Fibroblast of skin of scalp (primary cell): ENCODE measurements at places on chromosomes 7 and 10.

DNA sequence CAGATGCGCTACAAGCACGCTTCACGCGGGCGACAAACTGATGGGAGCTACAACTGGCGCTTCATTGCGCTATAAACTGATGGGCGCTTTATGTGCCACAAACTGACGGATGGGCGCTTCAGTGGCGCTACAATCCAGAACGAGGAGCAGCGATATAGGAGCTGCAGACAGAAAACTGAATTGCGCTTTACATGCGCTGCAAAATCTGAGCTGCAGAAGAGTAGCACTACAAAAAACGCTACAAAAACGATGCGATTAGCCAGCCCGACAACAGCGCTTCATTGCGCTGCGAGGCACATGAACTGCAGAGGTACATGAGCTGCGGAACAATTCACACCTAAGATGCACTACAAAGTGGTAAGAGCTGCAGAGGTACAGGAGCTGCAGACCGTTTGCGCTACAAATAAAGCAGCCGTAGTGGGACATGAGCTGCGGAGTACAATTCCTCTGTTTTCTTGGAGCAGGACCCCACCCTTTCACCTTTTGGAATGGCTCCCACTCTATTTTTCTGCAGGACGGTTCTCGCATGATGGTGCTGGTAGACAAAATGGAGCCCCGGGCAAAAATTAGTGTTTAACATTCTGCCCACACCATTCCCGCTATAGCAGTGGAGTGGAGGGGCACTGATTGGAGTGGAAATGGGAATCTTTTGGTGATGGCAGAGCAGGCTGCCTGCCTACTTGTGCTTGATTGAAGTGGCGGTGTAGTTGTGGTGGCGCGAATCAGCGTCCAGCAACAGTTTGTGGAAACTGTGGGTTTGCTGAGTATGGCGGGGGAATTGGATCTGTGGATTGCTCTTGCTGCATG is 1.2 kb upstream of the SGCE start:
- DNase-seq, result peak; percentile 55

GRCh38 chr10:110207011-110207804 is at the start of gene MXI1:
TSS of gene MXI1 (plus strand) at chr10:110207605. CDS start at chr10:110207809, 204 bp downstream.
- DNase-seq, result peak; percentile 82

GRCh38 chr7:92750447-92750839 is 85.9 kb downstream of the CDK6 start:
- DNase-seq, result no peak

GRCh38 chr7:73971704-73972341 is 56.1 kb upstream of the ELN start:
- no peak for DNase-seq

- peak; percentile 10 for DNase-seq
Measured at GRCh38 chr7:109003742-109004141, 434.1 kb downstream of the DNAJB9 start.

- no peak for DNase-seq
Measured at GRCh38 chr7:54869523-54869922, 110.5 kb upstream of the SEC61G start.
